ENCODE measurements at places on chromosomes 5 and 9. TPM values are rescaled to one million over a fixed set of nuclear protein-coding genes. Genes with fewer than 3 reads are reported as not detected.

Gene OR1J2
- not detected for total RNA-seq

Gene SH3RF2
- total RNA-seq: not detected

Gene CIZ1
- 114 TPM for total RNA-seq

Gene ZNF366
- total RNA-seq: not detected

Gene ECSCR
- total RNA-seq: 0.82 TPM

Gene PCDHB2
- total RNA-seq: not detected

Gene NPR2
- 5.2 TPM for total RNA-seq

Gene IL13
- 65.3 TPM for total RNA-seq

Gene SHISAL2B
- not detected for total RNA-seq

Gene DMAC1
- total RNA-seq: 52.4 TPM

Gene FASTKD3
- total RNA-seq: 20.4 TPM

Gene ANKRD34B
- total RNA-seq: not detected

Gene MYMK
- not detected for total RNA-seq
